ENCODE measurements at places on chromosomes 4 and X.

- DNase-seq = no peak
Observed at GRCh38 chr4:83974111-83974780, 438.3 kb downstream of the GPAT3 start.

- peak; percentile 91 for DNase-seq
Observed at GRCh38 chr4:56958111-56958517, 19.3 kb downstream of the NOA1 start.

- DNase-seq = no peak
Observed at GRCh38 chr4:158131027-158131426, 41.8 kb downstream of the GASK1B start.

DNA sequence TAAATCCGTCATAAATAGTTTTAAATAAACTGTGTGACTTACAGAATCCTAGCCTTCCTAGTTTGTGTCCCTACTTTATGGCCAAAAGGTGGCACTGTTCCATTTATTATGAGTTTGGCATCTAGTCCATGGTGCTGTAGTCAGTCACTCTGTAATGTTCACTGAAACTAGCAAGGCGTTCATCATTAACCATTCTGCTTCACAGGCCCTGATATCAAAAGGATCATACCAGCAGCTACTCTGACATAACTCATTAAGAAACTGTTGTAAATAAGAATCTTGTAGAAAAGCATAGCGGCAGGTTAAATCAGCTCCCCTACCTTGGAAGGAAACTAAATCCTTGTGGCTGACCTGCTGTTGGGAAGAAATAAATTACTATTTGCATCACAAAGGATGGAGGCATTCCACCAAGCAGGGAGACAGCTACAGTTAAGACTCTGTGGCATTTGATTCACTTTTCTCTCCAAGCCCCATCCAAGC is 919.6 kb upstream of the DIAPH2 start:
- peak; percentile 3 for DNase-seq

DNA sequence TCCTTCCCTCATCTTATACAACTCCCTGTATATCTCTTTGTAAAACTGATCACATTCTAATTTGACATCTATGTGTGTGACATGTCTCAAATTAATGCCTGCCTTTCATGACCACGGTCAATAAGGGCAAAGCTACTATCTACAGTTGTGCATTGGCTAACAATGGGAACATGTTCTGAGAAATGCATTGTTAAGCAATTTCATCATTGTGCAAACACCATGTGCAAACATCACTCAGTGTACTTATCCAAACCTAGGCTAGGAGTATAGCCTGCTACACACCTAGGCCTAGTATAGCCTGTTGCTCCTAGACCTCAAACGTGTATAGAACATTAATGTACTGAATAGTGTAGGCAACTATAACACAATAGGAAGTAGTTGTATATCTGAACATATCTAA is 95.0 kb downstream of the BANK1 start:
- no peak for DNase-seq

- DNase-seq = no peak
Observed at GRCh38 chrX:105375816-105376215, 155.3 kb upstream of the TEX13A start.

Data from suppressor macrophage treated with lipopolysaccharide for 4 hours (primary cell).